ENCODE measurements at places on chromosomes 12 and 14.

DNA sequence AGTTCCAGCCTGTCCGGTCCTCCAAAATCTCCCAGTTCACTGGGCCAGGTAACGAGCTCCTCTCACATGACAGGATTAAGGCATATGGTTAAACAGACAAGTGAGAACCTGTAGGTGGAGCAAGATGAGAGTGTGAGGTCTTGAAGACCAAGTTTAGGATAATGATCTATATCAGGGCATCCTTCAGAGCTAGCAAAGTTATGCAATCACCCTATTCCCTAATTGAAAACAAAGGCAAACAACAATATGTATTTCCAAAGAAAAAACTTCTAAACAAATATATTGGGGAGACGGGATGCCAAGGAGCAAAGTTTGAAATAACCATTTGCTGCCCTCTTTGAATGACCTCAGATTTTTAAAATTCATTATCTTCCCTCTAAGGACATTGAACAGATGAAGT, 571.2 kb downstream of the BCL11B start:
- no peak for DNase-seq

DNA sequence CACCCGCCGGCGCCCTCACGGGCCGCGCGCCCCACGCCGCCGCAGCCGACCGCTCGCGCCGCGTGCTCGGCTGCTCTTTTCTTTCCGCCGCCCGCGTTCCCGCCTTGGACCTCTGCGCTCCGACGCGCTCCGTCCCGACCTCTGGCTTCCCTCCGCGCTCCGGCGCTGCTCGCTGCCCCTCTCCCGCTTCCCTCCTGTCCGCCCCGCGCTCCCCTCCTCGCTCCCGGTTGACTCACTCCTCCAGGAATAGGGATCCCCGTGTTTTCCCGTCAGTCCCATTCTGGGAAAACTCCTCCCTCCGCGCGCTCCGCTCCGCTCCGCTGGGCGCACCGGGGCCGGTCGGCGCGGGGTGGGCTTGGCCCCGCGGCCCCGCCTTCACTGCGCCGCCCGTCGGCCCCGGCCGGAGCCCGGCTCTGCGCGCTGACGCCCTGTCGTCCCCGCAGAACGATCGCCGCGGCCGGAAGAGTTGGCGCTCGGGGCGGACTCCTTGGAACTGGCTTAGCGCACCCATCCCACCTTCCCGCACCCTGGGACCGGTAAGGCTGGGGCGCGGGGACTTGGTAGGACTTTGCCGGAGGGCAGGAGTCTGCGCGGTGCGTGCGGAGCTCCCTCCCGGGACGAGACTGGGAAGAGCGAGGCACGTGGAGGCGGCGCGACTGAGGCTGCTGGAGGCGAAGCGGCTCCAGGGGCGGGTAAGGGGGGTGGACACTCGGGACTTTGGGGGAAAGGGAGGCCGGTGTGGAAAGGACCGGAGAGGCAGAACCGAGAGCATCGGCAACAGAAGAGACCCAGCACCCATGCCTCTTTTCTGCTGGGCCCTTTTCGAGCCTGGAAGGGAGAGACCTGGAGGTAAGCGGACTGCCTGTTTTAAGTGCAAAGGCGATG, 550 bp downstream of the TEAD4 start:
- peak; percentile 54 for DNase-seq

DNA sequence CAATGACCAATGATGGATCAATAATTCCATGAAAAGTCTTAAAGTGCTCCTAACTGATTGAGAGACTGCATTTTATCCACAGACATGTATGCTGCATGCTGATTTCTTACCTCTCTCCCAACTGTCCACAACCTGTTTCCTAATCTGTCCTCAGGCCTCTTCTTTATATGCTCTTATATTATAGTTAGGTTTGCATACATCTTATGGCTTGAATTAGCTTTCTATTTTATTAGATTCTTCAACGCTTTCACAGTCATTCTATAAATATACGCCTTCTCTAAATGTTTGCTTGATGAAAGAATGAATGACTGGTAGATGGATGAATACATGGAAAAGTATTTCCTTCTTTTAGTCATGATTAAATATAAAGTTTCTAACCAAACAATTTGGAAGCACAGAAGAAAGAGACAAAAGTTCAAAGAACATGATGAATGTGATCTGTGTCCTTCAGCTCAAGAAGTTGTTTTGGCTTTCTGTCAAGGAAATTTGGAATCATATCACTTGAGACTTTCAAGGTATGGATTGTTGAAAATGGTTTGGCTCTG, 91.8 kb upstream of the NPAS3 start:
- no peak for DNase-seq

- DNase-seq = peak; percentile 94
Measured at GRCh38 chr12:96434107-96434506, 33.9 kb upstream of the CDK17 start.

- DNase-seq = no peak
Measured at GRCh38 chr12:75476071-75476470, 4.5 kb upstream of the GLIPR1 start.

- no peak for DNase-seq
Measured at GRCh38 chr12:19245106-19245505, 115.6 kb downstream of the PLEKHA5 start.

DNA sequence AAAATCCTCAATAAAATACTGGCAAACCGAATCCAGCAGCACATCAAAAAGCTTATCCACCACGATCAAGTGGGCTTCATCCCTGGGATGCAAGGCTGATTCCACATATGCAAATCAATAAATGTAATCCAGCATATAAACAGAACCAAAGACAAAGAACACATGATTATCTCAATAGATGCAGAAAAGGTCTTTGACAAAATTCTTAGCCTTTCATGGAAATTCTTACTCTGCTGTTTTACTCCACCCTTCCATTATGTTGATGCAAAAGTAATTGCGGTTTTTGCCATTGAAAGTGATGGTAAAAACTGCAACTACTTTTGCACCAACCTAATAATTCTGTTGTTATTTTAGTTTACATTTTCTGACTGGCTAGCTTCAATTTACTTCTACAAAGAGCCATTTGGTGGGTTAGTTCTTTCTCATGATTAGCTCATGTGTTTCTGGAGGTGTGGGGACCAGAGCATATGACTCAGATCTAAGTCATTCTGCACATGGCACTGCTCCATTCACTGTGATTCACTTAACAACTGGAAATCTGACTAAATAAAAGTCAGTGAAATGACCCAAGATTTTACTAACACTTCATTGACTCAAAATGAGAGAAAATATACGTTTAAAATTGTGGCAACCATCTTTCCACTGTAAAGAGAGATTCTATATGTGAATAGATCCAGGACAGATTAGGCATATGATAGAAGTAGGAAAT, 99.9 kb downstream of the TMTC3 start:
- peak; percentile 89 for DNase-seq

Data from H4 (cell line).